ENCODE measurements at places on chromosomes 7 and 10. TPM values are rescaled to one million over a fixed set of nuclear protein-coding genes. Genes with fewer than 3 reads are reported as not detected.

GRCh38 chr10:29039677-29040189 is 249.1 kb upstream of the LYZL1 start:
- H3K27ac ChIP-seq = no peak overlapping the region
- DNase-seq = no peak
- no peak overlapping the region for H3K4me3 ChIP-seq
- H3K4me1 ChIP-seq = no peaks in the 10 kb centered on the region

LIPA gene
- total RNA-seq = 32.4 TPM

- H3K4me1 ChIP-seq = peaks cover 17% of the 10 kb centered on the region
- peaks cover 97% of the 10 kb centered on the region for H3K36me3 ChIP-seq
- H3K4me3 ChIP-seq = no peak overlapping the region
- H3K27ac ChIP-seq = no peak overlapping the region
- no peak for DNase-seq
Measured at GRCh38 chr7:129741743-129742213, 130.3 kb downstream of the NRF1 start.

GRCh38 chr10:51028420-51028819 is 45.9 kb upstream of the PRKG1 start:
- H3K27me3 ChIP-seq = no peaks in the 10 kb centered on the region
- H3K36me3 ChIP-seq = no peaks in the 10 kb centered on the region
- DNase-seq = no peak
- no peaks in the 10 kb centered on the region for H3K4me1 ChIP-seq
- no peak overlapping the region for H3K4me3 ChIP-seq

DNA sequence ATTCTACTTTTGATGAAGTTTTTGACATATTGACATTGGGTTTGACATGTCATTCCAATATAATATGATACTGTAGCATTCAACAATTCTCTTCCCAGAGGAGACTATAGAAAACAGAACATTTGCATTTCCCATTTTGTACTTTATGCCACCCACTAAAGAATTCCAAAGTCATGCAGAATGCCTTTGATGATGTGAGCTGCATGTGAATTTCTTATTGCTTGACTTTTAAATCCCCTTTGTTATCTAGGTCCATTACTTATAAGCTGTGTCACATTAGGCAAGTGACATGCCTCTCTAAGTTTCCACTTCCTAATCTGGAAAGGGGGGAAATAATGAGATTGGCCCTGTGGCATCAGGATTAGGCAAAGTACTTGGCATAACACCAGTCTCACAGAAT is 436.7 kb downstream of the AUTS2 start:
- DNase-seq = no peak
- H3K27me3 ChIP-seq = no peaks in the 10 kb centered on the region
- H3K4me1 ChIP-seq = no peaks in the 10 kb centered on the region

DNA sequence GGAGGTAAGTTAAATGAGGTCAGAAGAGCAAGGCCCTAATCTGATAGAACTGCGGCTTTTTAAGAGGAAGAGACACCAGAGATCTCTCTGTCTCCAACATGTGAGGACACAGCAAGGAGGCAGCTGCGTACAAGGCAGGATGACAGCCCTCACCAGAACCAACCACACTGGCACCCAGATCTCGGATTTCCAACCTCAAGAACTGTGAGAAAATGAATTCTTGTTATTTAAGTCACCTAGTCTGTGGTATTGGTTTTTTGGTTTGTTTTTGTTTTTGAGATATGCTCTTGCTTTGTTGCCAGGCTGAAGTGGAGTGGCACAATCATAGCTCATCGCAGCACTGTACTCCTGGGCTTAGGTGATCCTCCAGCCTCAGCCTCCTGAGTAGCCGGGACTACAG is 127.2 kb downstream of the DLG5 start:
- no peak for DNase-seq
- peaks cover 6% of the 10 kb centered on the region for H3K4me1 ChIP-seq
- no peaks in the 10 kb centered on the region for H3K27me3 ChIP-seq

GRCh38 chr7:17512181-17512675 is 213.8 kb downstream of the AHR start:
- no peak overlapping the region for H3K27ac ChIP-seq
- H3K27me3 ChIP-seq = no peaks in the 10 kb centered on the region
- H3K4me1 ChIP-seq = no peaks in the 10 kb centered on the region

DNA sequence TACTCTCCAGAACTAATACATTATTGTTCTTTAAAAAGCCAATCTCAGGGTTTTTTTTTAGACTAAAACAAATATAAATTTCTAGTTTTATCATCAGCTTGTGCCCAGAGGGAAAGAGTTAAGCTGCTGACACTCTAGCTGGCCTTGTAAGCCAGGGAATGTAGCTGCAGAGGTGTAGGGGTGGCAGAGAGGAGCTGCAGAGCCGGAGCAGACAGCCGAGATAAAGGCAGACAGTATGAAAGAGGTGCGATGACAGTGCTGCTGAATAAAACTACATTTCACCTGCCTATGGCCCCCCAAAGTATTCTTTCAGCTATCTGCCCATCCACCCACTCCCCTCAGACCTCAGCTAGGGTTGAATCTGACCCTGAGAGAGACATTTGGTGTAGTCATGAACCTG is 653.7 kb upstream of the ZWINT start:
- no peaks in the 10 kb centered on the region for H3K27me3 ChIP-seq
- DNase-seq = no peak
- H3K27ac ChIP-seq = no peak overlapping the region

GRCh38 chr10:84227810-84228209 is 2.5 kb upstream of the LRIT2 start:
- DNase-seq = no peak
- H3K27me3 ChIP-seq = no peaks in the 10 kb centered on the region
- H3K27ac ChIP-seq = no peak overlapping the region
- no peaks in the 10 kb centered on the region for H3K4me1 ChIP-seq
- H3K36me3 ChIP-seq = no peaks in the 10 kb centered on the region
- no peak overlapping the region for H3K4me3 ChIP-seq

- DNase-seq = no peak
- H3K4me1 ChIP-seq = no peaks in the 10 kb centered on the region
- H3K36me3 ChIP-seq = no peaks in the 10 kb centered on the region
- H3K4me3 ChIP-seq = no peak overlapping the region
Measured at GRCh38 chr10:16458166-16458955, 21.6 kb downstream of the PTER start.

DNA sequence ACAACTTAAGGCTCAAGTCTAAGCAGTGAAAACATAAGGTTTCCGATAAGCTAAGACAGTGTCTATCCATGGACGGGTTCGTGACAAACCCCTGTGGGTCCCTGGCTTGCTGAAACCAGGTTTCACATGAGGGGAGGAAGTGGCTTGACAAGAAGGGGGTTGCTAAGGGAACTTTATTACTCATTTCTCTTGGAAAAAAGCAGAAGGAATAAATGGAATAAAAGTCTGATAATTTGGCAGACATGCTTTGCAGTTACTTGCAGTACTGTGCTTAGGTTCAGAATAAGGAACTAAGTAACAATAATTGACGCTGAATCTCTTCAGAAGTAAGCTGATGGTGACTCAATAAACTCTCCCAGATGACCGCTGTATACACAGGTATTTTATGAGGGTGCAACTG is 34.7 kb downstream of the RBM17 start:
- no peaks in the 10 kb centered on the region for H3K27me3 ChIP-seq
- no peak overlapping the region for H3K4me3 ChIP-seq

DNA sequence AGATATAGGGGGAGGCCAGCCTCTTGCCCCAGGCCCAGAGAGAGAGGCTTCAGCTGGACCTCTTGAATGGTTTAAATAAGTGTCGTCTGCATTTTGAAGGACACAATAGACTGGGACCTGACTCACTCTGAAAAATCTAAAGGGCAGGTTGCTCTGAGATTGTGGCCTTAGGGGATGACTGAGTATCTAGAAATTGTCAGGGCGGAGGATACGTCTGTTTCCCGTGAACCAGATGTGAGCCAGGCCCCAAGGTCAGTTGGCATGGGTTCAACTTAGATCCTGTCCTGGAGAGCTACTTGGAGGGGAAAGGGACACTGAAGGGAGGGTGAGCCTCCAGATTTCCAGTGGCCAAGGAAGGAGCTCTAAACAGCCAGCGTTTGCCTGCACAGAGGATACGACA is 110.2 kb downstream of the CHN2 start:
- no peak overlapping the region for H3K27ac ChIP-seq
- no peak for DNase-seq
- no peaks in the 10 kb centered on the region for H3K27me3 ChIP-seq
- no peaks in the 10 kb centered on the region for H3K4me1 ChIP-seq

DNA sequence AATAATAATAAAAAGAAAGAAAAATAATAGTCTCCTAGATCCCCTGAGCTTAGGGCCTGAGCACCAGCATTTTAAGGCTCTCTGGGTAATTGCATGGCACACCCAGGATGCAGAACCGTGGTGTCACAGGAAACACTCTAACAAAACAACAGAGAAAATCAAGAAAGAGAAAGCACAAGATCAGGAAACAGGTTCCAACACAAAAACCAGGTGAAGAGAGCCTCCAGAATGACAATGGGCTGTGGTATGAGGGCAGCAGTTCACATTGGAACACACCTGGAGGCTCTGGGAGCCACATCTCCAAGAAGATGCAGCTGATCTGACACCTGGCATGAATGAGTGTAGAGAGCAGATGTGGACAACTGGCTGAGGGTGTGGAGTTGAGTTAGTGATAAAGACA is 7.1 kb downstream of the MMRN2 start:
- H3K36me3 ChIP-seq = no peaks in the 10 kb centered on the region
- H3K27me3 ChIP-seq = no peaks in the 10 kb centered on the region
- peaks cover 60% of the 10 kb centered on the region for H3K4me1 ChIP-seq

SLC13A1 gene
- not detected for total RNA-seq

DNA sequence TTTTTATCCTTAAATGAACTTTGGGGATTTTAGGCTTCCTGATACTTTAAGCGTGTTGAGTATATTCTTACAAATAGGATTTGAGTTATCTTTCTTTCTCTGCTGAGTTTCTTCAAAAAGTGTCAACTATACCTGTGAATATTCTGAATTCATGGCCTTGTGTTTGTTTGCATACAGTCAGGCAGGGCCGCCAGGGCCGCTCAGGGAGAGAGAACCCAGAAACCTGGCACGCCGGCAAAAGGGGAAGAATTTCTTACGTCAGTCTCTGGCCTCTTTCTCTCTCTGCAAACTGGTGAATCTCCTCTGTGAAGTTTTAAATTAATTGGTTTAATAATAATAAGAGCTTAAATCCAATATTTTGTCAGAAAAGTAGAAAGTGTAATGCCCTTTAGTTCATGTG is 29.3 kb upstream of the BNIP3 start:
- DNase-seq = no peak
- no peaks in the 10 kb centered on the region for H3K27me3 ChIP-seq
- no peak overlapping the region for H3K27ac ChIP-seq
- no peaks in the 10 kb centered on the region for H3K36me3 ChIP-seq

DNA sequence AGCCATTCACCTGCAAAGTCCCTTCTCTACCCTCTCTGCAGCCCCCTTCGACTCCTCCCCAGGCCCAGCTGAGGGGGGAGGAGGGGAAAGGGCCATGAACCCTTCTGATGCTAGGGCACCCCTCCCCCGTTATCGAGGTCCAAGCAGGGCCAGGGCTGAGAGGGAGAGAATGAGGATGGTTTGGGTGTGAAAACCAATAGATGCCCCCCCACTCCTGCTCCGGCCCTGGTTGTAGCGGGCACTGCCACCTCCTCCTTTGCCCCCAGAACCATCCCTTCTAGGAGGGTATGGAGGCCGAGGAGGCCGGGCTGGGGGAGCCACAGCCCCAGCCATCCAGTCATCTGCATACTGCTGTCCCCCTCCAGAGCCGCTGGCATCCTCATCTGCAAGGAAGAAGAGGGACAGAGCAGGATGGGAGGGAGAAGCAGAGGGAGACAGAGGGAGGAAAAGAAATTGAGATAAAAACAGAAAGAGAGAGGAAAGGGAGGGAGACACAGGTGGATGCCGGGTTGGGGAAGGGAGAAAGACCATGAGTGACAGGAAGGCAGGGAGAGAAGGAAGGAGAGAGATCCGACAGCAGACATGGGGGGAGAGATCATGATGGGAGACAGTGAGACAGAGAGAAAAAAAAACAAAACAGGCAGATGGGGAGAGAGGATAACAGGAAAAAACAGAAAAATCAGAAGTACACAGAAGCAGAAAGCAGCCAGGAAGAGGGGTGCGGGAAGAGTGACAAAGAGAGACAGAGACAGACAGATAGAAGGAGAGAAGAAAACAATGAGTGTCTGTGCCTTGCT is 1.9 kb upstream of the GAL3ST4 start:
- H3K27me3 ChIP-seq = no peaks in the 10 kb centered on the region
- H3K36me3 ChIP-seq = no peaks in the 10 kb centered on the region
- no peak for DNase-seq
- H3K27ac ChIP-seq = no peak overlapping the region
- H3K4me3 ChIP-seq = no peak overlapping the region

- no peak overlapping the region for H3K4me3 ChIP-seq
- no peaks in the 10 kb centered on the region for H3K4me1 ChIP-seq
- no peaks in the 10 kb centered on the region for H3K27me3 ChIP-seq
Measured at GRCh38 chr10:74909670-74910069, 83.3 kb downstream of the KAT6B start.

- H3K4me3 ChIP-seq = no peak overlapping the region
- H3K27ac ChIP-seq = no peak overlapping the region
- H3K4me1 ChIP-seq = peaks cover 5% of the 10 kb centered on the region
- no peaks in the 10 kb centered on the region for H3K27me3 ChIP-seq
- DNase-seq = no peak
Measured at GRCh38 chr10:70880077-70880534, 8.3 kb downstream of the PCBD1 start.

C10orf105 gene
- total RNA-seq = 0.15 TPM

DNA sequence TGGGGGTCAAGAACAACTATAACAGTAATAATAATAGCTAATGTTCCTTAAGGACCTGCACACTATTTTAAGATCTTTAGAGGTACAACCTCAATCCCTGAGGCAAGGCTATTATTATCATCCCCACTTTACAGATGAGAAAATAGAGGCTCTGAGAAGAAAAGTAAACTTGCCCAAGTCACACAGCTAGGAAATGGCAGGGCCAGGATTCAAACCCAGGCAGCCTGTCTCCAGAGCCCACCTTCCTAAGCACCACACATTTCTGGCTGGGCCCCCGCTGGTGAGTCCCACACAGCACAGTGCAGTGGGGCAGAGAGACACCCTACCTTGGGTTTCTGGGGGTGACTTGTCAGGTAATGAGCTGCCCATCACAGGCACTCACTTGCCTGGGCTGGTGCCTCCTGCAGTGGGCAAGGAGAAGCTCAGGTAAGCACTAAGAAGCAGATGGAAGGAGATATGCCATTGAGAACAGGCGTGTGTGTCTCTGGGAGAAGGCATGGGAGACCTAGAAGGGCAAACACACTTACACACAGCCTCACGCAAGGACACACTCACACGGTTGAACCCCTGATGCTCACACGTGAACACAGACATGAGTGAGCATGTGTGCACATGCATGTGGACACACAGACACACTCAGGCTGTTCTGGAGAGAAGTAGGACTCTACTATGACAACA is 104.4 kb upstream of the ZMIZ1 start:
- H3K27me3 ChIP-seq = no peaks in the 10 kb centered on the region
- no peak for DNase-seq
- H3K4me3 ChIP-seq = no peak overlapping the region
- H3K27ac ChIP-seq = peak overlapping the region; percentile 31
- no peaks in the 10 kb centered on the region for H3K36me3 ChIP-seq
- peaks cover 33% of the 10 kb centered on the region for H3K4me1 ChIP-seq

SLC16A12 gene
- 0.18 TPM for total RNA-seq
